Amniotic stem cell (primary cell): ENCODE measurements at places on chromosomes 1 and 21.

- DNase-seq, result no peak
Measured at GRCh38 chr1:111214884-111215283, 12.6 kb upstream of the CHI3L2 start.

DNA sequence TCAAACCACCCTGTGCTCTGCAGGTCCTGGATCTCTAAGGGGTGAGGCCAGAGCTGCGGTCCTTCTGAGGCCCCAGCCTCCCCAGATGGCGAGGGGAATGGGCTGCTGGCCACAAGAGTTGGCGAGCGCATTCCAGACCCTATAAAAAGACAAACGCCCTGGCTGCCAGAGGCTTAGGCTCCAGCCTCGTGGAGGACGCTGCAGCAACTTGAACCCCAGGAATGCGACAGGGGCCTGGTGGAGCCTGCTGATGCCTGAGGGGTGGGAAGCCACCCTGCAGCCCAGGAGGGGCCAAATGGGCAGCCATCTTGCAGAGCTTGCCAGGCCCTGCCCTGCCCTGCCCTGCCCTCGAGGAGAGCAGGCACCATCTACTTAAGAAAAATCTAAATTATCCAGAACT lies 8.6 kb downstream of the CACNA1S start:
- DNase-seq, result no peak

DNA sequence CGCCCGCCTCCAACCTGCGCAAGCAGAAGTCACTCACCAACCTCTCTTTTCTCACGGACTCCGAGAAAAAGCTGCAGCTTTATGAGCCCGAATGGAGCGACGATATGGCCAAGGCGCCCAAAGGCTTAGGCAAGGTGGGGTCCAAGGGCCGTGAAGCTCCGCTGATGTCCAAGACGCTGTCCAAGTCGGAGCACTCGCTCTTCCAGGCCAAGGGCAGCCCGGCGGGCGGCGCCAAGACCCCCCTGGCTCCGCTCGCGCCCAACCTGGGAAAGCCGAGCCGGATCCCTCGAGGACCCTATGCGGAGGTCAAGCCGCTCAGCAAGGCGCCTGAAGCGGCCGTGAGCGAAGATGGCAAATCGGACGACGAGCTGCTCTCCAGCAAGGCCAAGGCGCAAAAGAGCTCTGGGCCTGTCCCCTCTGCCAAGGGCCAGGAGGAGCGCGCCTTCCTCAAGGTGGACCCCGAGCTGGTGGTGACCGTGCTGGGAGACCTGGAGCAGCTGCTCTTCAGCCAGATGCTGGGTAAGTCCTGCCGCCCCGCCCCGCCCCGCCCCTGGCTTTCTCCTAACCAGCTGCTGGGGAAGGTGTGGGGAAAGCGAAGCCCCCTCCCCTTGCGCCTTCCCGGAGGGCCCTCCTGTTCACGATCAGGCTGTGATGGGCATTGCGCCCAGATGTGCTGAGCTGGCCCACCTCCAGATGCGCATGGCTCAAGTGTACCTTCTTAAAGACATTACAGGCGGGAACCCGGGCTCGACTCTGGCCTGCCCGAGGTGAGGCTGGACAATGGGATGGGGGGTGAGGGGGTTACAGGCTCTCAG lies 110.2 kb downstream of the NAV1 start:
- no peak for DNase-seq

DNA sequence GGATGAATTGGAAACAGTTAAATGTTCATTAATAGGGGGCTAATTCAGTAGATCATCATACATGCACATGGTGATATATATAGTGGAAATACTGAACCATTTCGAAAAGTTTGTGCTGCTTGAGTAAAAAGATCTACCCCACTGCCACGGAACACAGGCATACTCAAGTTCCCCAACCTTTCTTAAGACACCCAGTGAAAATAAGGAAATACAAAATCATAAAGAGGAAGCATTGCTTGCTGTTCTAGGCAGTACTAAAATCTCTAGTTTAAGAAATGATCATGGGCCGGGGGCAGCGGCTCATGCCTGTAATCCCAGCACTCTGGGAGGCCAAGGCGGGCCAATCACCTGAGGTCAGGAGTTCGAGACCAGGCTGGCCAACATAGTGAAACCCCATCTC lies 37.6 kb upstream of the KIRREL1 start:
- no peak for DNase-seq

GRCh38 chr1:16038620-16038912 lies 5.0 kb upstream of the CLCNKB start:
- no peak for DNase-seq

DNA sequence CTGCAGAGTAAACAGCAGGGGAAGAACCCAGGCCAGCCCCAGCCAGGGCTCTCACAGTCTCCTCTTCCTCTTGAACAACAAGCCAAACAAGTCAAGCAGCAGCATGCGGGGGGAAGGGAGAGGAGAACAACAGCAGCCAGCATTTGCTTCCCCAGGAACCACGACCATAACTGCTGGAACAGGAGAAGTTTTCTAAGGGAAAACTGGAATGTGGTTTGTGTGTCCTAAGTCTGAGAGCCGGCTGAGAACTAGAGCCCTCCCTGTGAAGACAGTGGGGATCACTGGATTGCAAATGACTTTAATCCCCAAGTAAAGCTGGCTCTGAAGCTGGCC lies 48.2 kb downstream of the COQ8A start:
- DNase-seq, result no peak

GRCh38 chr1:46556822-46557221 lies 5.4 kb upstream of the KNCN start:
- no peak for DNase-seq

DNA sequence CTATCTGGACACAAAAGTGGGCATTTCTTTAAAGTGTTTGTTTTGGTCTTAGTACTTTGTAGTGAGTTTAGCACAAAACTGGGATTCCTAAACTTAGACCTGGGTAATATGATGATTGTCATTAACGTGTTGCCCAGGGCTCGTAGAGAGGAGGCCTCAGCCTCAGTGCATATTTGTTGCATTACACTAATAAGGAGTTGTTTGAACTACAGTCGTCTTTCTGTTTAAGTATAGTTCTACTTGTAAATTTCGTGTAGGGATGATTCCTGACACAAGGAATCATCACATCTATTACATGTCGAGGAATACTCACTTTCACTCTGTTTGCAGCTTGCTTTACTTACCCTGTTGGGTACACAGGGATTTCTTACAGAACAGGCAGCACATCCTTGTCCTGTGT lies 85.0 kb downstream of the PRDM2 start:
- DNase-seq, result no peak

- no peak for DNase-seq
Measured at GRCh38 chr1:219085082-219085481, 88.6 kb upstream of the LYPLAL1 start.

DNA sequence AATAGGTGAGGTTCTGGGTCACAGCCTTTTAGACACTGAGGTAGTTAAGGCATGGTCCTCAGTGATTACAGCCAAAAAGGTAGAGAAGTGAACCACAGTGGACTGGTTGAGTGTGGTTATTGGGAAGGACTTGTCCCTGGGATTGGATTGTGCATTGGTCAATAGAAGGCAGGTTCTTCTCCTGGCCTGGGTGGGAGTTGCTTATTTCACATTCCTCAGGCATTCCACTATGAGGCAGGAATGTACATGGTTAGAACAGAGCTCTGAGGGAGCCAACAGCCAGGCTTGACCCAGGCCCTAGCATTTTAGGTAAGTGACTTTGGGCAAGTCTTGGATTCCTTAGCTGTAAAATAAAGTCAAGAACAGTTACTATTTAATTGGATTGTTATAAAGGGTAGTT lies 97.9 kb upstream of the MARK1 start:
- no peak for DNase-seq

GRCh38 chr1:226268421-226269124 lies 40.4 kb downstream of the LIN9 start:
- DNase-seq, result peak; percentile 2

DNA sequence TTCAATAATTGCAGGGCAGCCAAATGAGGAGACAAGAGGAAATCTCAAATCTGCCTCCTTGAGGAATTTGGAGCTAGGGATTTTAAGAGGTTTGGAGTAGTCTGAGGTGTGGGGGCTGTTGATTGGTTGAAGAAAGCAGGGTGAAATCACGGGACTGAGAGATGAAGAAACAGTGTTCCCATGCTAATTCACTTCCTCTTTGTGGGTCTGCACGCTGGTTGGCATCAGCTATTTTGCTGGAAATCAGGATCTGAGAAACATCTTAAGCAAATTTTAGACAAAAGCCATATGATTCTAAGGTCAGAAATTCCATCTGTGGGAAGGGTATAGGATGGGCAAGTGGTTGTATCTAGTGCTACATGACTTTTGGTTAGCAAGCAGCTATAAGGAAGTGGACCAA lies 107.1 kb upstream of the PAXBP1 start:
- DNase-seq, result no peak
